ENCODE measurements at places on chromosomes 5 and 9.

GRCh38 chr5:110086658-110087388, 397.1 kb downstream of the MAN2A1 start:
- DNase-seq, result peak; percentile 86

DNA sequence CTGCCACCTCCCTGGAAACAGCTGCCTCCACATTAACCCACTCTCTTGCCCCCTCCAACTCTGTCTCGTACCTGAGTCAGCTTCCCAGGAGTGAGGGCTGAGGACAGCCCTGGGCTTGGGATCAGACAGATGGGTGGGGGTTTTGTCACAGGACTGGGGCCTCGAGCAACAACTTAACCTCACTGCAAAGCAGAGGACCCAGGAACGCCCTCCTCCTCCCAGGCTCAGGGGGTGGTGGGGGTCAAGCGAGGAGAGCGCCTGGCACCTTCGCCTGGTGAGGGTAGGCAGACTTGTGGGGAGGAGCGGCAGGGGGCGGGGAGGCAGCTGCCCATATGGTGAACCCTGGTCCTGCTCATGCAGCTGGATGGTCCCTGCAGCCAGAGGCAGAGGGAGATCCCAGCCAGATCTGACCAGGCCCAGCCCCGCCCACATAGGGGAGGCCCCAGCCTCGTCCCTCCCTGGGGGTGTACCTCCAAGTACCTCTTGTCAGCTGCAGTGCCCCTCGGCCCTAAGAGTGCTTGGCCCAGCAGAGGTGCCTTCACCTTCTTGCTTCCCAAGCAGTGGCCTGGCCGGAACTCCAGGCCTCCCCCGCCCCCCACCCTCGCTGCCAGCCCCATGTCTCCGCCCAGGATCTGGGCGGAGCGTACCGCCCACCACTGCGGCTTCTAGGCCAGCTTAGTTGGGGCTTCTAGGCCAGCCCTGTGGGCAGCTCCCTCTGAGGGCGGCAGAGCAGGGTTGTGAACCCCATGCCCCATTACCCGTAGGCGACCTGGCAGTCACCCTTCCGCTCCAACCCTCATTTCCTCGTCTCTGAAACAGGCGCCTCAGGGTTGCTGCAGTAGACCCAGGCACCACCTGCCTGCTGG, at the start of gene SARDH:
Gene SARDH, minus strand, starts transcription at position 579 of the 866 bp plus-strand sequence. CDS start 4,179 bp downstream, outside the sequence.
- DNase-seq, result no peak

DNA sequence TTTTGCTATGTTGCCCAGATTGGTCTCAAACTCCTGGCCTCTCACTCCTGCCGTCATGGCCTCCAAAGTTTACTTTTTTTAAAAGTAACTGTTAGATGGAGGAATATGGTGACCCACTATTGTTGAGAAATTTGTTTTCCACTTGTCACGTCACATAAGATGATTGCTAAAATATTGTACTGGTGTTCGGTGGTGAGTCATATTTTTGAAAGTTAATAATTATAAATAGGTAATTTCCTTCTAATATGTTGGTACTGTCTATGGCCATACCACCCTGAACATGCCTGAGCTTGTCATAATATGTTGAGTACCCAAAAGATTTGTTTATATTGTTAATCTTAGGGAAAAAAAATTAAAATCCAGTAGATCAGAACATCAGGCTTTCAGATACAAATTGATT, 22.6 kb downstream of the RMI1 start:
- DNase-seq, result no peak

DNA sequence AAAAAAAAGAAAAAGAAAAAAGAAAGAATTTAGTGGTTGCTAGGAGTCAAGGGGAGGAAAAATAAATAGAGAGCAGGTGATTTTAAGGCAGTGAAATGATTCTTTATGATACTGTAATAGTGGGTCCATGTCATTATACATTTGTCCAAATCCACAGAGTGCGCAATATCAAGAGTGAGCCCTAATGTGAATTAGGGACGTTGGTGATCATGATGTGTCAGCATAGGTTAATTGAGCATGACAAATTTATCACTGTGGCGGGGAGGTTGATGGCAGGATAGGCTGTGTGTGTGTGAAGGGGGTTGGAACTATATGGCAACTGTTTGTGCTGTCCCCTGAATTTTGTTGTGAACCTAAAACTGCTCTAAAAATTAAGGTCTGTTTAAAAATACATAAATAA, 357.8 kb downstream of the ICE1 start:
- DNase-seq, result no peak

GRCh38 chr9:134344800-134345310, 18.6 kb downstream of the RXRA start:
- no peak for DNase-seq

GRCh38 chr9:117231012-117231411, 183.8 kb downstream of the ASTN2 start:
- no peak for DNase-seq

- no peak for DNase-seq
These were observed 47.3 kb downstream of the FSTL4 start for GRCh38 chr5:133564921-133565565.

GRCh38 chr9:14769230-14769571, 46.7 kb upstream of the CER1 start:
- no peak for DNase-seq

DNA sequence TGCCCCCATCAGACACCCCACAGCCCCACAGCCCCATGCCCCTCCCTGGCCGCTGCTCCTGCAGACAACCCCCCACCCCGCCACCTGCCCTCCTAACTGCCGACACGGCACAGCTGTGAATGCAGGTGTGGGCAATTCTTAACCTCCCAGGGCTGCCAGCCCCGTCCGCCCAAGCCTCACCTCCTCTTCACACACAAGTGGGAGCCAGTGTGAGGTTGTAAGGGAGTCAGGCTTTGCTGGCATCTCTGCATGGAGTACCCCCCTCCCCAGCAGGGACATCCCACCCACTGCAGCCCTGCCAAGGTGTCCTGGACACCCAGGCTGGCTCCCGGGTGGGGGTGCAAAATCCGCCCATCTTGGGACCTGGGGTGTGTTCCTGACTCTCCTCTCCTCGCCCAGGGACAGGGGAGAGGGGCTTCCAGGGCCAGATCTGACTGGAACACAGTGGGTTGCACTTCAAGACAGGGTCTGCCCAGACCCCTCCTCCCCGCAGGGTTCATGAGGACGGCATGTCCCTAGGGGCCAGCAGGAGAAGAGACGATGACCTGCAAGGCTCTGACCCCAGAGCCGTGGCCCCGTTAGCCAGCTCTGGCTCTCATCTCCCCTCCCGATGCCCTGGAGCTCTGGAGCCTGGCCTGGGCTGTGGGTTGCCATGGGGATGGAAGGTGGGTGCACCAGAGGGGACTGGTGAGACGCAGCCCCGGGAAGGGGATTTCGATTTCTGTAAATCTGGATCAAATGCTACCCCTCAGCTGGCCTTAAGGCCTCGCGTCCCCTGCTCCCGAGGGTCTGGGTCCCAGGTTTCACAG, 34.4 kb downstream of the SARDH start:
- no peak for DNase-seq

DNA sequence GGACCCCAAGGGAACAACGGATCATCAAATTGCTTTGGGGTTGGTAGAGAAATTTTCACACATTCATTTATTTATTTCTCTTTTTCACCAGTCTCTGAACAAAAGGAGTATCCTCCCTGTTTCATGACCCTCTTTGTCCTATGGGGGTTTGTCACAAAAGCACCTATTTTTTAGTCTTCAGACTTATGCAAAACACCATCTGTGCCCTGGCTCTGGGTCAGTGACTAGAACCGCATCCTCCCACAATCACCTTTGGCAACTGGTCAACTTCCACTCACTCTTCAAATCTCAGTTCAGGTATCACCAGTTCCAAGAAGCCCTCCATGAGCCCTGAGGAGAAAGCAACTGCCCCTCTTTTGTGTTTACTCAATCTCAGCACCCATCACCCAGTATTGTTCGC, 395.7 kb downstream of the CDK5RAP2 start:
- DNase-seq, result no peak

DNA sequence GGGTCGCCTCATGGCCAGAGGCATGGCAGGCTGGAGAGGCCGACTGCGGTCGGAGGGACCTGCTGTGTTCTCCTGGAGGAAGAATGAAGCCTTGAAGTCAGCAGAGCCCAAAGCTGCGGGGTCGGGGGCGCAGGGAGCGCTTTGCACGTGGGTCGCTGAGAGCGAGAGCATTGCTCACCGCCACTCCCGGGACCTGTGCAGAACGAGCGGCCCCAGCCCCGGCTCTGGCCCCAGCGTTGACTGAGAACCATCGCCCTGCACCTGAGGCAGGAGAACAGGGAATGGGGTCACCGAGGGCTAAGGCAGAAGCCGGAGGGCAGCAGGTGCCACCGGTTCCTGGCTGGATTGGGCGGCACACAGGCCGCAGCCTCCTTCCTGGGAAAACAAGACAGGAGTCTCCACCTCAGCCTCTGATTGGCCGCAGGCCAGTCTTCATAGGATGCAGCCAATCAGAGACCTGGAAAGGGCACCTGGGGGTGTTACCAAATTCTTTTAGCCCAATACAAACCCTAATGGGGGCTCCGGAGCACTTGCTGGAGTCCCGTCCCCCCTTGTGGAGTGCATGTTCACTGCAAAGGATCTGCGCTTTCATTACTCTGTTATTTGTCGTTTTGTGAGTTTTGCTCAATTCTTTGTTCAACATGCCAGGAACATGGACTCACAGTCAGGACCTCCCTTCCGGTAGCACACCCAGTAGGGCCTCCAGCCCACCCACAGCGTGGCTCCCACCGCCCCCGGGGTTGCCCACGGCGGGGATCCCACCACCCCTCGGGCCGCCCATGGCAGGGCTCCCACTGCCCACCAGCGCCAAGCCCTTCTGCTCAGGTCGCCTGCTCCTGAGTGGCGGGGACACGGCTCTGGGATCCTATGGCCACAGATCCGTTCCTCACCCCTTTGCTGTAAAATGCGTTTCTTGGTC, 24.7 kb upstream of the SLC6A19 start:
- no peak for DNase-seq

DNA sequence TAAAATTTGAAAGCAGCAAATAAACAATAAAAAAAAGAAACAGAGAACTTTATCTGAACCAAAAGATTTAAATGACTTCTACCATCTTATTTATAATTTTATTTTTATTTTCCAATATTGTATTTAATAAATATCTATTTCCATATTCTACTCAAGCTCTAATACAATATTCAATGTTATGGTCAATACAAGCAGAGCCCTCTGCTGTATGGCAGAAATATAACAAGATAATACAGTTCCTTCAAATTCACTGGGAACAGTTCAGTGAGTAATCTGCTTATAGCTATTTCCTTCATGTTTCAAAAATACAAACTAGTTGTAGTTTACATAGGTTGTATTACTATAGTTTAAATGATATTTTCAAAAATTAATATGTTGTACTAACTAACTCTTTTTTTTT, 332.7 kb downstream of the PRDM9 start:
- no peak for DNase-seq

GRCh38 chr9:77968506-77968905, 63.1 kb downstream of the GNAQ start:
- DNase-seq, result no peak

- no peak for DNase-seq
These were observed 220.6 kb downstream of the DMAC1 start for GRCh38 chr9:7578951-7579350.

DNA sequence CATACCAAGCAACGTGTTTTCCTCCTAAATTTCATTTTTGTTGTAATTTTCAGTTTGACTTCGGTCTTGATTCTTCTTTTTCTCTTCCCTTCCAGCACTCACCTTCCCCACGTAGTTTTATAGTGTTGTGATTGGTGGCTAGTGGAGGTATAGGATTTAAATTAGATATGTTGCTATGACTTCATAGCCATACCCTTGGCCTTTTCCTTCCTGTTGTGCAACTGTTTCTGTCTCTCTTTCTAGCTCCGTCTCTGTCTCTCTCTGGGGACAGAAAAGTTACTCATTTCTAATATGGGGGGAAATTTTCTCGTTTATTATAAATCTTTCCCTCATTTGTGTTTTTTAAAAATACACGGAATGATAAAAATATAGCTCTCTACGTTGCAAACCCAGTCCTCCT, 20.6 kb upstream of the C5orf24 start:
- no peak for DNase-seq

DNA sequence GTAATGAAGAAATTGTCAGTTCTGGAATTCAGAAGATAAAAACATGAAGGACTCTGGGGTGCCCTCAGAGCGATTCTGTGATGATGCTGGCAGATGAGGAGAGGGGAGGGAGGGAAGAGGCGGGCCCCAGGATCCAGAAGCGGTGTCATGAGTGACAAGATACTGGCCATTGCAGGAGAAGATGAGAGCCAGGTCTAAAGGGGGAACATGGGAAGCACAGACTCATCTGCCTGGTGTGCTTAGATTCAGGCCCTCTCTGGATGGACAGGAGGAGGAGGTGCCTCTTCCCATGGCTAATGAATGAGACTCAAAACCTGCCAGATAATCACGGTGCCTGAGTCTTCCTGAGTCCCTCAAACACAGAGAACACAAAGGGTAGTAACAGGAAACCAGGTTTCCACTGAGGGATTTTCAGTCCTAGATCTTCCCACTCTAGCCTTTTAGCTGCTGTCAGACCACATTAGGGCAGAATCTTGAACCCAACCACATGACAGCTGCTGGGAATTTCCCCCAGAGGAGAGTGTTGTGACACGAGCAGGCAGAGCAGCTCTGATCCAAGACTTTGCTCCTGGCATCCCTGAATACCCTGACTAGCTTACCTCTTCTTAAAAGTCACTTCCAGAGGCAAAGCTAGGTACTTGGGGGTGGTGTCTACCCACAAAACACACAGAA, 28.2 kb upstream of the HSPA9 start:
- DNase-seq, result no peak

- peak; percentile 100 for DNase-seq
These were observed at the start of gene HMGCS1 for GRCh38 chr5:43313035-43313853. HMGCS1 (minus strand) TSS chr5:43313412; CDS start chr5:43298965, 14,447 bp downstream.

DNA sequence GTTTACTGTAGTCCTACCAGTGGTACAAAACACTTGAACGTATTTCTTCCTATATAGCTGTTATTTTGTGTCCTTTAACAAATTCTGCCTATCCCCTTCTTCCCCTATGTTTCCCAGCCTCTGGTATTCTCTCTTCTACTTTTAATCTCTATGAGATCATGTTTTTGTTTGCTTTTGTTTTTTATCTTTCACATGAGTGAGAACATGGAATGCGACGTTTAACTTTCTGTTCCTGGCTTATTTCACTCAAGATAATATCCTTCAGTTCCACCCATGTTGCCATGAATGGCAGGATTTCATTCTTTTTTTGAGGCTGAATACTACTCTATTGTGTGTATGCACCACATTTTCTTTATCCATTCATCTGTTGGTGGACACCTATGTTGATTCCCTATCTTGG, 634.4 kb upstream of the WWC1 start:
- DNase-seq, result no peak

- DNase-seq, result peak; percentile 32
These were observed 239.6 kb upstream of the TUSC1 start for GRCh38 chr9:25917731-25918362.
